ENCODE measurements at places on chromosomes 3 and 15.

- DNase-seq, result no peak
These were observed 36.0 kb downstream of the NR2F2 start for GRCh38 chr15:96366526-96366877.

GRCh38 chr3:134603480-134603879 lies 47.3 kb downstream of the KY start:
- DNase-seq, result no peak

DNA sequence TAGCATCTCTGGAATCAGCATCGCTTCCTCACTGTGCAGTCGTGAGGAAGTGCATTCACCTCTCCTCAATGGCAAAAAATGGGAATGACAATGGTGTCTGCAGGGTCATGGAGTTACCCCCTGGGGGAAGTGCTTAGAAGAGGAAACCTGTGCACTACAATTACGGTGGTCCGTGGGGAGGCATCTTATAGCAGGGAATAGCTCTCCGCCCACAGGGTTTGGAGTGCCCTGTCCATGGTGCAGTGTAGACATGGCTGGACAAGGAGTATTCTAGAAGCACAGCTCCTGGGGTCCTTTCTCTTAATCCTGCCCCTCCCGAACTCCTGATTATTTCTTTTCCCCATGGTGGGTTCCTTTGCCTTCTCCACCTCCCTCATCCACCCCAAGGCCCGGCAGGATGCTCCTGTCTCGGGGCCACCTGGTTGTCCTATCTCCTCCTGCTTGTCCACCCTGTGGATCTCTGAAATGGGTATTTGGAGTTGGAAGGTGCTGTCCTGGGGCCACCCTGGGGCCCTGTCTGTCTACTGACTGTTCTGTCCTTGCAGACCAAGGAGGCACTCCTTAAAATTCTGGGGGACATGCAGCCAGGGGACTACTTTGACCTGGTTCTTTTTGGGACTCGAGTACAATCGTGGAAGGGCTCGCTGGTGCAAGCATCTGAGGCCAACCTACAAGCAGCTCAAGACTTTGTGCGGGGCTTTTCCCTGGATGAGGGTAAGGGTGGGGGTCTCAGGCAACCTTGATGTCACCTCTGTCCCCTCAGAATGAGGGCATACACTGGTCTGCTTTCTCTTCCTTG lies 5.2 kb downstream of the ITIH1 start:
- DNase-seq, result no peak

GRCh38 chr15:86055688-86056087 lies 24.0 kb upstream of the AGBL1 start:
- no peak for DNase-seq

GRCh38 chr3:175005881-175006280 lies 146.7 kb downstream of the NAALADL2 start:
- DNase-seq, result no peak

DNA sequence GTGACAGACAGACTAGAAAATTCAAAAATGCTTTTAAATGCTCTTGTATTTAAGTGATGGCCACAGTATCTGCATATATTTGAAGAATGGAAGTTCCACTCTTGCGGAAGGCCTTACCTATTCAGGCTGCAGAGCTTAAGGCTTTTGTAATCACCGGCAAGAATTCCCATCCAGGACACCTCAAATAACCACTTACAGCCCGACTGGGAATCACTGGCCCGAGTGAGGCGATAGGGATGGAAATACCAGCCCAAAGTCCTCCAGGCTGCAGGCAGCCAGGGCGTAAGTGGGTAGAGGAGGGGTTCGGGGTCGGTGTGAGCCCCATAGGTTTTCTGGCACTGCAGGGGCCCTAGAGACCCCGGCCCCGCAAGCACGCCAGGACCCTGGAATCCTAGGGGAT lies 9.5 kb downstream of the CMTM7 start:
- DNase-seq, result no peak

- no peak for DNase-seq
These were observed 18.8 kb upstream of the SKOR1 start for GRCh38 chr15:67806536-67806935.

DNA sequence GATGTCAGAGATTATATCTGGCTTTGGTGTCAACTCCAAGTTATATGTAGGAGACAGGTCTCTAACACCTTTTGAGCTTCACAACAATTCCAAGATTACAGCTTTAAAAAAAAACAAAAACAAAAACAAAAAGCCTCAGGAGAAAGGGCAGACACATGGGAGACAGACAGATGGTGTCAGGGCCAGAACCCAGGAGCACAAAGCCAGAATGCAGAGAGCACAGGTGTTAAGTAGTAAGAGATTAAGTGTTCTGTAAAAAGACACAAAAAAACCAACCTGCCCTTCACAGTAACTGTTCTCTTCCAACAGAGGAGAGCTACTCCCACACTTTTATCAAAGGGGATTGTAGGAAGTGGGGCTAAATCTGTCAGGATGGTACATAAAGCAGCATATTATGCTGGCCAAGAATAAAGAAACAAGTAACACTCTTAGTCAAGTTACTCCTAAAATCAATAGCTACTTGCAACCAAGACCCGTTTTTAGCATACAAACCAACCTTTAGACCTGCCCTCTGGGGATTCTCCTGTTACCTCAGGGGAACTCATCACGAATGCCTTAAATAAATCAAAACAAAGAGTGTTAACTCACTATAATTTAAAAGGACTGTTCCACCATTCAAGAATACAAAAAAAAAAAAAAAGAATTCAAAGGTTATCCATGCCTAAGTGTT lies 5.9 kb downstream of the CPEB1 start:
- DNase-seq, result no peak

GRCh38 chr3:195366200-195366925 lies 76.5 kb downstream of the ACAP2 start:
- DNase-seq, result no peak

Data from GM18507 (cell line).